ENCODE measurements at places on chromosomes 13 and 19.
A peak's percentile ranks its signal among the peaks of the same experiment; 100 is the strongest.

- DNase-seq, result no peak
Observed at GRCh38 chr13:52454459-52454819, 839 bp upstream of the CKAP2 start.

- no peak for DNase-seq
Observed at GRCh38 chr19:55689411-55690108, 14.5 kb downstream of the EPN1 start.

- DNase-seq, result no peak
Observed at GRCh38 chr13:21321269-21321668, 137.8 kb downstream of the ZDHHC20 start.

- DNase-seq, result peak; percentile 58
Observed at GRCh38 chr19:48635263-48635965, 1.8 kb downstream of the DBP start.

- DNase-seq, result peak; percentile 60
Observed at GRCh38 chr13:87274209-87274819, 396.9 kb upstream of the SLITRK5 start.

DNA sequence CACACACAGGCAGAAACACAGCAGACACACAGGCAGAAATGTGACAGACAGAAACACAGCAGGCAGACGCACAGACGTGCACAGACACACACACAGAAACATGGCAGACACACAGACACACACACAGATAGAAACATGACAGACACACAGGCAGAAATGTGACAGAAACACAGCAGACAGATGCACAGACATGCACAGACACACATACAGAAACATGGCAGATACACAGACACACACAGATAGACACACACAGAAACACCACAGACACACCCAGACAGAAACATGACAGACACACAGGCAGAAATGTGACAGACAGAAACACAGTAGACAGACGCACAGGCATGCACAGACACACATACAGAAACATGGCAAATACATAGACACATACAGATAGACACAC lies 1.3 kb downstream of the TBXA2R start:
- DNase-seq, result no peak

- no peak for DNase-seq
Observed at GRCh38 chr19:45938733-45939319, 24.2 kb upstream of the NANOS2 start.

DNA sequence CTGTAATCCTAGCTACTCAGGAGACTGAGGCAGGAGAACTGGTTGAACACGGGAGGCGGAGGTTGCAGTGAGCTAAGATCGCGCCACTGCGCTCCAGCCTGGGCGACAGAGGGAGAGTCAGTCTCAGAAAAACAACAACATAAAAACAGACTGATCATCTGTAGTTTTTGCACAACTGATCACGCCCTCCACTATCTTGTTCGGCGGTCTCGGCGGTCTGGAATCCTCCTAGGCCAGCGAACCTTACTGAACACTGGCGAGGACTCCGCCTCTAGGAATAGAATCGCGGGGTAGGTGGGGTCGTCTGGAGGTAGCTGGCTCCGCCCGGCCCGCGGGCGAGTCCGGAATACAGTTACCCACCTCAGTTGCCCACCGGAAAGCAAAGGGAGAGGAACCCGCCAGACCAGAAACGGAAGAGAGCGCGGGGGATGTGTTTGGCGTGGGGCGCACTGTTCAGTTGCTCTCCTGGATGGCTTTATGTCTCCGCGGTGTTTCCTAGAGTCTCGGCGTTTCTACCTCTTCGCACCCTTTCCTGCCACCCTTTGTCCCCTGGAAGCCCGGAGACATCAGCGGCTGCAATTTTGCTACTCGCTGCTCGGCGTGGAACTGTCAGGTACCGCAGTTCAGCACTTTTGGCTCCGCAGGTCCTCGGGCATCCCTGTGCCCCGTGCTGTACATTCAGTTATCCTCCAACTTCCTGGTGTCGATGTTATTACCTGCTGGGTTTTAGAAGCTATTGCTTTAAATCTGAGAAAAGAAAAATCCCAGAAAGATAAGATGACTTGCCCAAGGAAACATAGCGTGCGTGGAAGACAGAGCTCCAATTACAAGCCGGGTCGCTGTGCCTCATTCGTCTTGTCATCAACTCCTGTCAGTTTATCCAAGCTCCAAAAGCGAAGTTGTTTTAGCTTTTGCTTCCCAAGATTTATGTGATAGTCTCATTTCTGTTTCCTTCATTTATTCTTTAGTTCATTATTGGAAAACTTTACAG lies 24.9 kb upstream of the HNRNPA1L2 start:
- DNase-seq, result peak; percentile 69

- DNase-seq, result no peak
Observed at GRCh38 chr19:50387176-50387867, 3.2 kb downstream of the POLD1 start.

GRCh38 chr13:91368676-91369440 lies 21.4 kb downstream of the MIR17HG start:
- DNase-seq, result no peak

- DNase-seq, result no peak
Observed at GRCh38 chr13:40102854-40103253, 447.4 kb downstream of the COG6 start.
